AG04450 (cell line): ENCODE measurements at places on chromosomes 7 and 10.

- DNase-seq: no peak
These were observed 254.7 kb downstream of the PAXIP1 start for GRCh38 chr7:154748089-154748786.

DNA sequence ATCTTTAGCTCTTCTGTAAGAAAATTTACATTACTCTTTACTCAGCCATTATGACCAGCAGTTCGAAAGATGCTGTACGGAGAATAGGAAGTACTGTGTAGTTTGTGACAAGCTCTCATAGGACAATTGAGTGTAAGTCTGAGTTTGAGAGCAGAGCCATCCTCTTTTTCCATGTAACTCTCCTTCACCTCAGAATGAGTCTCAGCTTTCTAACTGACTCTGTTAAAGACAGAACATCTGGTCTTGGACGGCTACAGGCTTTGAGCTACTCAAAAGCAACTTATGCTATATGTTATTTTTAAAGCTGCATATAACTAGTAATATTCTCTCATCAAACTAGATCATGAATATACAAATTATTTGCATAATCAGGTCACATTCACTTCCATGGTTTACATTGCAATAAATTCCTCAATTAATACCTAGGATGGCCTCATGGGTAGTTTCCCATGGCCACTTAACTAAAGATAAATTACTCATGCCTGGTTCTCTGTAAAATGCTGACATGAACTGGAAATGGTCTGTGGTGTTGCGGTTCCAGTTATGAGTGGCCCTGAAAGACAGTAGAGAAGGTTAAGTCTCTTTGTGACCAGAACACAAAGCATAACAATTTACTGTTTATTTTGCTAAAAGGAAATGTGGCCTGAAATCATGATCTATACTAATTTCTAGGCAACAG lies 358.7 kb downstream of the PHF14 start:
- DNase-seq: no peak

DNA sequence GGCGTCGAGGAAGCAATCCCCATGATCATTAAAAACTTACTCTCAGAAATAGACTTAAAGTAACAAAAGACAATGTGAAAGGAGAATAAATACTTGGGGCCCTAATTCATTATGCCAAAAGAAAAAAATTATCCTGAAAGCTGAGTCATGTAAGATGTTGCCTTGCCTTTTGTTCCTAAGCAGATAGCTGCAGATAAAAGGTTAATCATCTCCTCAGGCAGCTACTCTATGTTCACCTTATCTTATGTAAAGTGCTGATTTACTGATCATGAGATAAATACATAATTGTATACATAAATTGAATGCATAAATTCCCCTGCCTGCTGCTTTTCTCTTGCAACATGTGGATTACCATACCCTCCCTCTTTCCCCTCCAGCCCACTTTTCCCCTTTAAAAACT lies 28.1 kb upstream of the CREB3L2 start:
- DNase-seq: no peak

GRCh38 chr7:151057506-151057988 lies at the start of gene CDK5:
CDK5 (minus strand) TSS chr7:151057897; CDS start chr7:151057848, 49 bp downstream.
- DNase-seq: no peak

- DNase-seq: no peak
These were observed 2.7 kb upstream of the HERPUD2 start for GRCh38 chr7:35697414-35698175.

DNA sequence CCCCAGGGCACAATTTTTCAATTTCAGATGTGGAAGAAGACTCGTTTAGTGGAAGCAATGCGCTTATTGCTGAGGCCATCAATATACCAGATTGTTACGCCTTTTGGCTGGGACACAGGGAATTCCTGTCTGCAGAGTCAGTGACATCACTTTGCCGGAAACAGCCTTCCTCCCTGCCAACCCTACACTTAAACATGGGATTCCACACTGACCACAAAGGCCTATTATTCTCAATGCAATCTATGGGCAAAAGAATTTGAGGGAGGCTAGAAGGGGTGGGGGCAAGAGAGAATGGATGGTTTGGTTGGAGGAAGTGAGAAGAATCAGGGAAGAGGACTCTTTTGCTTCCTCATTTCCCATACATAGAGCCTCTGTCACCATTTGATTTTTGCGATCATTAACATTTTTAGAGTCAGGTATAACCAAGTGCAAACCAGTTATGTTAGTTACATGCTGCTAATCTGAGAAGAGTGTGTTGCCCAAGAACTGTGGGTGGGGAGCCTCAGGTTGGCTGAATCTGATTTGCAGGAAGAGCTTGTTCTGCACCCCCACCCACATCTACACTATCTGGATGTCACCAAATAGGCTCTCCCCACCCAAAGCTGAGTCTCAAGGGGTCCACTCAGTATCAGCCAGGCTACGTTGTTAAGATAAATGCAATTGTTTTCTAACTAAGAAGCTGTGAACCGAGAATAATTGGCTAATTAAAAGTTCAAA lies 58.2 kb downstream of the ENTPD1 start:
- peak; percentile 59 for DNase-seq

DNA sequence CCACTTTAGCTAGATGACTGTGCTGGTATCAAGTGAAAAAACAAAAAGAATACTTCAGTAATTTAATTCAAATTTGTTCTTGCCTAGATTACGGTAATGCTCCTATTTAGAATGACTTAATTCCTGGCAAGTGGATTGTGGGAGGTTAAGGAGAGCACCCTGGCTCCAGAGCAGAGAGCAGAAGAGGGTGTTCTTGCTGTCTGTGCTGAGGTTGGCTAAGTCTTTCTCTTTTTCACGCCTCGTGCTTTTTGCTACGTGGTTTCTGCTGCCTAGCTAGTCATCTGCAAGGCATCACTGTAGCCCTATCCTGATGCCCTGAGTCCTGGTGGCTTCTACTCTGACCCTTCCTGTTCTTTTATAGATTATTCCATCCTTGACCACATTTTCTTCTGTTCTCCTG lies 101.4 kb downstream of the INSYN2A start:
- DNase-seq: no peak

DNA sequence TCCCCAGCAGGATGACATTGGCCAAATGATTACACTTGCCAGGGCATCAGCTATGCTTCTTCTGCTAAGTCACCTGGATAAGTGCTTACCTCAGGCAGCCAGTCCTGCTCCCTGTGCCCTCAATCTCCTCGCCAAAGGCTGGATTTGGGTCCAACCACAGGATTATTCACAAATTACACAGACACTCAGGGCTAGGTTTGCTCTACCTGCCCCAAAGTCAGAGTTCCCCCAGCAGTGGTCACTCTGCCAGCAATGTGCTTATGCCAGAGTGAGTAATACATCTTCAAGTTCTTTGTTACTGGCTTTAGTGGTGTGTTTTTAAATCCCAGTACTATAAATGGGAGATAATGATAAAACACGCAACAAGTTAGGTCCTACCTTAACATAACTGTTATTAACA lies 189.7 kb upstream of the SEMA3D start:
- no peak for DNase-seq

- no peak for DNase-seq
These were observed 768.5 kb downstream of the NXPH1 start for GRCh38 chr7:9201928-9202327.

DNA sequence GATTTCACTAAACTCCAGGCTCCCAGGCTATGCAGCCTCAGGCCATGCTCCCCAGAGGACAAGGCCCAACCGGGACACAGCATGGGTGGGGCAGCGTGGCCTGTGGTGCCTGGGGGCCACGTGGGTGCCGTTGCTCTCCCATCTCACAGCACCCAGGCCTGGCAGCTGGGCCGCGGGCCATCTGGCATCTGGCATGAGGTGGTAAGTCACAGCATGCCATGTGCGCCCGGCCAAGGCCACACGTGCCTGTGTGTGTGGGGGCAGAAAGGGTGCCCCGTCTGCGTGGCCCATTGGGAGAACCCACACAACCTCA lies 204.1 kb downstream of the EBF3 start:
- no peak for DNase-seq

DNA sequence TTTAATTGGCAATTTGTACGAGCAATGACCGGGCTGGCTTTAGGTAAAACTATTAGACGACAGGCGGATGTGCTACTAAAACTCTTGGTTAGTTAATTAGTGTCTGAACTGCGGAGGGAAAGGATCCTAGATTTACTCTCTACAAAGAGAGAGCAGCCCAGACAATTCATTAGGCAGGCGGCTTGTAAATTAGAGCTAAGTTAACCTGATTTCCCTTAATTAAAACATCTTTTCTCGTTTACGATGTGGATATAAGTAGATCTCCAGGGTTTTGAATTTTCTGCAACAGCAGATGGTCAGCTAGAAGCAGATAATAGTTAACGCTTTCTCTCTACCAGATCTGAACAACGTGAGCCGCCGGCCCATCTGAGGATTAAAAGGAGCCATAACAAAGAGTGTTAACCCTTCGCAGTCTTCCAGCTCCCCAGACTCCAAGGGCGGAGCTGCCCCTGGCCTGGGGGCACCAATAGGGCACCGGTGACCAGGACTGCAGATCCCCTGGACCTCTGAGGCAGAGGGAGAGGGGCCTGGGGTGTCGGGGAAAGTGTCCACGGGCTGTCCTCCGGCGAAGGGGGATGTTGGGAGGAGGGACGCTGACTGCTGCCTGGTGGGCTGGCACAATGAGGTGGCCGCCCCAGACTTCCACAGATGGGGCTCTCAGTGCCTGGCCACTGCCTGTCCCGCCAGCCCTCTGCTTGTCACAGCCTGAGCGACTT lies 6.3 kb upstream of the UNCX start:
- no peak for DNase-seq

- DNase-seq: no peak
These were observed 53.5 kb downstream of the MGMT start for GRCh38 chr10:129520440-129521080.

DNA sequence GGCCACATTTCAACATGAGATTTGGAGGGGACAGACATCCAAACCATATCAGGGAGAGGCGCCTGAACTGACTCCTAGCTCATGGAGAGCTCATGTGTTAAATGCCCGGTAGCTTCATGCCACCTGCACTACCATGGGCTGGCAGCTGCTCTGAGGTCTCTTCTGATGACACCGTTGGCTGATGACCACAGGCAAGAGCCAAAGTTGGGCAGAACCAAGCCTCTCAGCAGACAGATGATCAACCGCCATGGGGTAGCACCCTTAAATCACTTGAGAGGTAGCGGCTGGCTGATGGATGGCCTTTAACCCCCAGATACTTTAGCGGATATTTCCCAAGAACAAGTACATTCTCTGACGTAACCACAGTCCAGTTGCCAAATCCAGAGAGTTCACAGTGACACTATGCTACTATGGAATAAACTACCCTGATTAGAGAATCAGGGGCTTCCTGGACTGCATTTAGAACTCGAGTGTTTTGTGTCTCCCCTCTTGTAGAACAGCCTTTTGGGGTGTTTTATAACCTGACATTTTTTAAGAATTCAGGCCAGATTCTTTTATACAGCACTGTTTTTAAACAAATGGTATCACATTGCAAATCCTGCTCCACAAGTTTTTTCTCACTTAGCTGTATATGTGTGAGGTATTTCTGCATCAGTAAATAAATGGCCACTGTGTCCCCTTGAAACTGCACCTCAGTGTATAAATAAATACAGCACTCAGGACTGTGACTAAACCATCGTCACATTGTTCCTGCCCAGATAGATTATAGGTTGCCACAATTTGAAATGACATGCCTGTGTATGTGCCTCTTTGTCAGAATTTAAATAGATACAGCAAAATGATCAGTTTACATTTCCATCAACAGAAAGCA lies 30.8 kb upstream of the DRGX start:
- no peak for DNase-seq

DNA sequence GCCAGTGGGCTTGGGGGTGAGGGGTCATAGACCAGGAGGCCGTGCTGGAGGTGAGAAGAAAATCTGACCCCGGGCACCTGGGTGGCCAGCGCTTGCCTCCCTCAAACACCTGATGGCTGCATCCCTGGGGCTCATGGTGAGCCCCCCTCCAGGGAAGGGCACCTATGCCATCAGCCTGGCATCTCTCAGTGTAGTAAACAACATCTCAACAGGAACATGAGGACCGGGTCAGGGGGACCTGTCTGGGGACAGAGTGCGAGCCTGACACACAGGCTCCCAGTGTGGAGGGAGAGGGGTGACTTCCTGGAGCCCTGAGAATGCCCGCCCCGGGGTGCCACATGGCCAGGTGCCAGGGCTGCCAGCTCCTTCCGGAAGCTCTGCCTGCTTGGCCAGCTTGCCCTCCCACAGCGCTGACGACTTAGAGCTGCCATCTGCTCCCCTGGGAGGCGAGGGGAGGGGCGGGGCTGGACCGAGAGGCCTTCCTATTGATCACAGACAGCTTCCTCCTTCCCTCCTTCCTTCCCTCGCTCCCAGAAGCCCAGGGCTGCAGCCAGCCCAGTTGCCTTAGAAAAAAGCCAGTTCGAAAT lies 12.3 kb downstream of the STX1A start:
- DNase-seq: no peak

DNA sequence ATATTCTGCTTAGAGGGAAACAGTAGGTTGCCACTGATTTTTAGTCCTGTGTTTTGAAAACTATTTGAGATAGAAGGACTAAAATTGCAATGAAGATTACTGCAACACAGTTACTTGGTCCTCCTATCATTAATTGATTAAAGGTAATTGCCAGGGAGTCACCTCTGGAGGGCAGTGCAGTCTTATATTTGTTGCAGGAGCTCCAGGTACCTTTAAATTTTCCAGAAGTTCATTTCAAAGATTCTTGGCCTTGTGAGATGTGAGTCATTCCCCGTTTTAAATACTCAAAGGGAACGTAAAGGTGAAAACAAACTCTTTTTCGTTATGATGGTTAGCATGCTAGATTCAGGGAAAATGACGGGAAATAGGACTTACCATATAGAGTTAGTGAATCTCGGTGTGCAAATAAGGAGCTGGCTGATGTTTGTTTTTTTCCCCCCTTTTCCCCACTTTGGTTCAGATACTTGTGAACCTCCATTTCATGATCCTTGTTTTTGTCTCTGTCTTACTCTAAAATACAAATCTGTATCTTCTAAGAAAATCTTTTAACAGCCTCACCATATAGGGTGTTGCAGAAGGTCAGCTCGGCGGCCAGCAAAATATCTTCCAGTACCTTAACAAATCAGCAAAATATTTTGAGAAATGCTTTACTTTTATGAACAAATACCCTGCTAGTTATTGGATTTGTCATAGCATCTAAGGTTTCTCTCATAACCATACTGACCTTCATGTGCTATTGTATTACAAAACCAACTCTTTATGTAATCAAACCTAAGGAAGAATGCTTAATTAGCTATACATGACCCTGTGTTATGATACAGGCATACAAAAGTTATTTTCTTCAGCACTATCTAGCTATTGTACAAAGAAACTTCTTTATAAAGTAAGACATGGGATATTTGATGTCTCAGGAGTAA lies 143.0 kb upstream of the HDAC9 start:
- peak; percentile 45 for DNase-seq

- DNase-seq: no peak
These were observed 39.3 kb downstream of the TAS2R41 start for GRCh38 chr7:143516981-143517380.

- DNase-seq: peak; percentile 74
These were observed 10.4 kb upstream of the FAM170B start for GRCh38 chr10:49144058-49144720.

- no peak for DNase-seq
These were observed 173.9 kb upstream of the MBL2 start for GRCh38 chr10:52946486-52946885.

DNA sequence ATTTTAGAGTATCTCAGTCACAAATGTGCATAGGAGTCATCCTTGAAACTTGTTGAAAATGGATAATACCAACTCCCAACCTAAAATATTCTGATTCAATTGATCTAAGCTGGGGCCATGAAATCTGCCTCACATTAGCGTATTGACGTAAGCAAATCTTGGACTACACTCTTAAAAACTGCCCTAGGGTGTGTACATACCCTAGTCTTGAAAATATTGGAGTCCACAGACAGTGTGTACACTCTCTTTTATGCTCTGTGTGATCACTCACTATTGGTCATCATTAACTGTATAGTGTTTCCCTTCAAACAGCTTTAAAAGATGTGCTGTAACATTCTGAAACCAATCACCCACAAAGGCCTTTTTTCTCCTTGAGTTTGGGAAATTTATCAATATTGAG lies 102.9 kb upstream of the FERD3L start:
- DNase-seq: no peak
